ENCODE measurements at places on chromosomes 7 and 10.

DNA sequence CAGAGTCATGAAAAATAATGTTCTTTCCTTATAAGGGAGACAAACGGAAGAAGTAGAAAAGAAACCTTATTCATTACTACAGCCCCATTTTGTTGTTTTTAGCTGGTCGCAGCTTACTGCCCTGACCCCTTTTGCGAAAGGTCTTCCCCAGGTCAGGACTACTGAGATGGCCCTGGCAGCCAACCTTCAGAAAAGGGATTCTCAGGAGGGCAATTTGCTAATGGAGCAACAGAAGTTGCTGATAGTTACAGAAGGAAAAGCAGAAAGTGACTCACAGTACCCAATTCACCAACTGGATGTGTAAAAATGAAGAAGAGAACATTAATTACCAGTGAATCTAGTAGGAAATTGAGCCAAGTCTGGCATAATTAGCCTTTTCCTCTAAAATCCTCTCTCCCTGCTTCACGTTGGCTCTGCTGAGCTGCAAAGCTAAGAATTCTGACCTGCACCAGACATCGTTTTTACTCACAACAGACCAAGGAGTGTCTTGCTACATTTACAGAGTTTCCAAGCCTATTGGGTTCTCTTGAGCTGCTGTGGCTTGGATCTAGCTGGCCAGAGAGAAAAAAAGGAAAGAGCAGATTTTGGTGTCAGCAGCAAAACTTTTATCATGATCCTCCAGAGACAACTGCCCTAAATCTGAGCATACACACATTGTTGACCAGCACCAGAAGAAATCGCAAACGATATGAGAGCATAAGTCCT is 499.9 kb upstream of the FZD8 start:
- no peak for DNase-seq

GRCh38 chr10:6269953-6270867 is 67.5 kb downstream of the PFKFB3 start:
- DNase-seq: peak; percentile 91

DNA sequence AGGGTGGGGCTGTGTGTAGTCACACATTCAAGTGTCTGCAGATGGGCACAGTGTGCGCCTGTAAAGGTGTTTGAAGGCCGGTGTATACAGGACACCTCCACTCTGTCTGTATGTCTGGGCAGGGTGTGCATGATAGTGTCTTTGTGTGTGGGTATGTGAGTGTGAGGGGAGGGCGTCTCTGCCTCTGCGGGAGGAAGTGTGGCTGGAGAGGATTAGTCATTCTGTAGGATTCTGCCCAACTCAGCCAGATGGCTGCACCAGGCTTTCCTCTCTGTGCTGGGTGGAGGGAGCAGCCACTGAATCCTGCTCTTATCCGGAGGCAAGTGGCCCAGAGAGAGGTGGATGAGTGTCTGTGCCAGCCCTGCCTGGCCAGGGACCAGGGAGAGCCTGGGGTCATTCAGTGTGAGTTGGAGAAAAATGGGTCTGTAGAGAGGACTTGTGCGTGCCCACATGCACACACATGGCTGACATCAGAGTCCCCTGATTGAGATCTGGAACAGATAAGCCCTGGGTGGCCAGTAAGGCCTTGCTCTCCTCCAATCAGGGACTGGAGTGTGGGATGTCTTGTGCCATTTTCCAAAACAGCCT is 1.7 kb downstream of the SFXN3 start:
- no peak for DNase-seq

DNA sequence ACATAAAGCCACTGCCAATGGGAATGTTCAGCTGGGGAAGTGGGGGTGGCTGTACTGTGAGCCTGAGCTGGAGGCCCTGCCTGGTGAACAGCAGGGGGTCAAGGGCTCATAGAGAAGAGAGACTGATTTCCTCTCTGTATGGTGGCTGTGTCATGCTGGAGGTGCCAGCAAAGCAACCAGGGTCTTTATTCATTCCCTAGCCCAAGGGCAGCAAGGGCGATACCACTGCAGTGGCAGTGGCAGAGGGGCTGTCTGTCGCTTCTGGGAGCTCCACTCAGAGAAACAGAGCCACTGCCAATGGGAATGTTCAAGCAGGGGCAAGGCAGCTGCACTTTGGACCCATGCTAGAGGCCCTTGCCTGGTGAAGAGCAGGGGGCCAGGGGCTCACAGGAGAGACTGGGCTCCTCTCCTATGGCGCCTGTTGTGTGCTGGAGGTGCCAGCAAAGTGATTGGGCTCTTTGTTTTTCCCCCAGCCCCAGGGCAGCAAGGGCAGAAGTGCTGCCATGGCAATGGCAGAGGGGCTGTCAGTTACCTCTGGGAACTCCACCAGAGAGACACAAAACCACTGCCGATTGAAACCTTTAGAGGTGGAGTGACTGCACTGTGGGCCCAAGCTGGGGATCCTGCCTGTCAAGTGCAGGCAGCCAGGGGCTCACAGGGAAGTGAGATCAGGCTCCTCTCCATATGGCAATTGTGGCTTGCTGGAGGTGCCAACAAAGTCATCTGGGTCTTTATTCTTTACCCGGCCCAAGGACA is 545.1 kb downstream of the SH2D4B start:
- DNase-seq: peak; percentile 19

DNA sequence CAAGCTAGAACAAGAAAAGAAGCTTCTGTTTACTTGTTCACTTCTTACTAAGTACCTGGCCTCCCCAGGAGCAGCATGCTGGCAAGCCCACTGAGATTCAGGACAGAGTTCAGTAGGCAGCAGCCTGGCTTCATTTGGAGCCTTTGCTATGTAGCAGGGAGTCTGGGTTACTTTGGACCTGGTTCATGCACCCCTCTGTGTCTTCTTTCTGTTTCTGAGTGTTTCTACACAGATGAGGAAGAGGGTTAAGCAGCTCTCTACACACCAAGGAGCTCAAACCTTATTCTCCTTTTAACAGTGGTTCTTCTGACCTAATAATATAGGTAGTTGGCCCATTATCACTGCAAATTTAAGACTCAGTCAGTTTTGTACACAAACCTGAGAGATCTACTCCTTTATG is 152.9 kb downstream of the ARID5B start:
- DNase-seq: peak; percentile 39

DNA sequence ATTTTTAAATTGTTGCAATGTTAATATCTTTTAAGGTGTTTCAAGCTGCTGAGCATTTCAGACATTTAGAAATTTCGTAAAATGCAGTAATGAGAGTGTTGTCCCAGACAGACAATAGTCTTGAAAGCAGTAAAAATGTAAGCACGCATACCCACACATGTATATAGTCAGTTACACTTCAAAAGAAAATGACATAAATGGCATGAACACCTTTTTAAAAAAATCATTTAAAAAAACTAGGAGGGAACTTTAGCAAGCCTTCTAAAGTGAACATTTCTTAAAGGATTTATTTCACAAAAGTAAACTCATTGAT is 51.0 kb downstream of the CPED1 start:
- DNase-seq: no peak

- DNase-seq: no peak
These were observed 26.5 kb upstream of the HIBADH start for GRCh38 chr7:27689150-27689549.

GRCh38 chr10:103241262-103242011 is 4.2 kb upstream of the RPEL1 start:
- DNase-seq: no peak

DNA sequence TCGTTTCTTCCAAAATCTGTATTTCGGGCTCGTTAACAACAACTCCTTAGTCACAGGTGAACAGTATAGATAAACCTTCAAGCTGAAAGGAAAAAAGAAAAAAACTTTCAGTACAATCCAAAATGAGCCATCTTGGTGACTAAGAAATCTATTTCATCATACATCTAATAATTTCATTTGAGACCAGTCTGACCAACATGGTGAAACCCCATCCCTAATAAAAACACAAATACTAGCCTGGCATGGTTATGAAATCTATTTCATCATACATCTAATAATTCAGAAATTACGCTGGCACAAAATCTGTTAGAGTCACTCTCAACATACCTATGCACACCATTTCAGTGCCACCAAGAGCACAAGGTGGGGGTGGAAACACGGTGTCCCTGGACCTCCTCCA is 8.8 kb downstream of the DCLRE1C start:
- no peak for DNase-seq

DNA sequence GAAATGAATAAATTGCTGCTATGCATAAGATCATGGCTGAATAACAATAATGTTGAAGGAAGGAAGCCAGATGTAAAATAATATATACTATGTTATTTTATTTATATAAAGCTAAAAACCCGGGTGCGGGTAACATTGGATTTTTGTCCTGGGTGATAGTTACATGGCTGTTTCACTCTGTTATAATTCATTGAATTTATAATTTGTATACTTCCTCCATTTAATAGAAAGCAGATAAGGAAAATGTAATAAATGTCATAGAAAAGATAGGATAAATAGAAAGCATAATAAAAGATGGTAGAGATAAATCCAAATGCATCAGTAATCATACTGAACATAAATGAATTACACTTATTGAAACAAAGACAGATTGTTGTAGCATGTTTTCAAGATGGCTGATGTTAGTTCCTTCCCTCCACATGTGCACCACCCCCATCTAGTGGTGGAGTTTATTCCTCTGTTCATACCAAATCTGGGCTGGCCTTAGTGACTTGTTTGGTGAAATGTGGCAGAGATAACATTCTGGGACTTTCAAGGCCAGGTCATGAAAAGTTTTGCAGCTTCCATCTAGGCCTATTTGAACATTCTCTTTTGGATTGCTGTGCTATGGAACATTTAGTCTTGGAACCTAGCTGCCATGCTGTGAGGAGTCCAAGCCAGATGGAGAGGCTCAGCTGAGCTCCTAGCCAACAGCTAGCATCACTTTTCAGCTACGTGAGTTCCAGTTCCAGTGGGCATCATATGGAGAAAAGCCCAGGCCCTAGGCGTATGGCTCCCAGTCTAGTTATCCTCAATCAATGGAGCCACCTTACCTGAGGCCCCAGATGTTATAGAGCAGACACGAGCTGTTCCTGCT is 46.9 kb downstream of the AHCYL2 start:
- DNase-seq: peak; percentile 85

DNA sequence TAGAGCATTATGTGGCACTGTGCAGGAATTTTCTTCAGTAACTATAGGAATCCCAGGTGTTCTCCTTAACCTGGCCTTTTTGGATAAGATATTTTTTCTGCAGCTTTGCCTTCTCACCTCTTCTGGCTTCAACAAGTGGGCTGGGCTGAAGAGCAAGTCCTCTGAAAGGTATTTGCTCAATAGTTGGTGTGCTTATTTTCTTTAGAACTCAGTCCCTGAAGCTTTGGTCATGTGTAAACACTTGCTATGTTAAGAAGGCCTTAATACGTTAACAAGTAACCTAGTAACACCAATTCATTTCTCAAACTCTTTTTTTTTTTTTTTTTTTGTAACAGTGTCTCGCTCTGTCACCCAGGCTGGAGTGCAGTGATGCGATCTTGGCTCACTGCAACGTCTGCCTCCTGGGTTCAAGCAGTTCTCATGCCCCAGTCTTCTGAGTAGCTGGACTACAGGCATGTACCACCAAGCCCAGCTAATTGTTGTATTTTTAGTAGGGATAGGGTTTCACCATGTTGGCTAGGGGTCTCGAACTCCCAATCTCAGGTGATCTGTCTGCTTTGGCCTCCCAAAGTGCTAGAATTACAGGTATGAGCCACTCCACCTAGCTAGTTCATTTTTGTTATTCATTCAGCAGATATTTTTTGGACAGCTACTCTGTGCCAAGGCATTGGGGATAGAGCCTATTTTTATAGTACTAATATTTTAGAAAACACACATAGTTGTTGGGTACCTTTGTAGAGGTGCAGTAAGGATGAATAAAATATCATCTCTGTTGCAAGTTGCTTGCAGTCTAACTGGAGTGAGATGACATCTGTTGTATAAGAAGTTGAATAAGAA is 164.6 kb downstream of the SND1 start:
- DNase-seq: no peak

- no peak for DNase-seq
These were observed 109.7 kb downstream of the GNAI1 start for GRCh38 chr7:80244206-80244916.

- no peak for DNase-seq
These were observed 1396.3 kb downstream of the GATA3 start for GRCh38 chr10:9450801-9451200.

DNA sequence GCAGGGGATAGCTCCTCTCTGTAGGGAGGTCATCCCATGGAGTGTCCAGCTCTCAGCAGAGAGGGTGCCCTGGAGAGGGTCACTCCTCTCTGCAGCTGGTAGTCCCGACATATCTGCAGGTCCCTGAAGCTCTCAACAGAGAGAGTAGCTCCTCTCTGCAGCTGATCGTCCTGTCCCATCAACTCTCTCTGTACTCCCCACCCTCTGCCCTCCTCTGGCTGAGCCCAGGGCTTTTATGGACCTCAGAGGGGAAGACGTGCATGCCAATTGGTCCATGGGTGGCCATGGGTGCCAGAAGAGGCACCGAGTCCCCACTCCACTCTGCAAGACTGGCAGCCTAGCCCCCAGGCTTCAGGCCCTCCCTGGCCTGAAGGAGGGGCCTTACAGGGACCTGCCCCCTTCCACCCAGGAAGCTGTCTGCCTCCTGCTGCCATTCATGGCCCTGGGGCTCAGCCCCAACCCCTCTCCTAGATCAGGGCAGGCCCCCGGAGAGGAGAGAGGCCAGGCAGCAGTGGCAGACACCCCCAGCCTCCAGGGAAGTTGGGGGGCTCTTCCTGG is 9.0 kb upstream of the BLVRA start:
- DNase-seq: no peak

GRCh38 chr7:91457208-91457607 is 193.0 kb downstream of the FZD1 start:
- no peak for DNase-seq

GRCh38 chr7:50739744-50740435 is 42.8 kb downstream of the GRB10 start:
- DNase-seq: peak; percentile 16

GRCh38 chr10:71276873-71277272 is 42.2 kb upstream of the SLC29A3 start:
- DNase-seq: no peak

Data from GM12865 (cell line).